ENCODE measurements at places on chromosomes 5 and 9.

DNA sequence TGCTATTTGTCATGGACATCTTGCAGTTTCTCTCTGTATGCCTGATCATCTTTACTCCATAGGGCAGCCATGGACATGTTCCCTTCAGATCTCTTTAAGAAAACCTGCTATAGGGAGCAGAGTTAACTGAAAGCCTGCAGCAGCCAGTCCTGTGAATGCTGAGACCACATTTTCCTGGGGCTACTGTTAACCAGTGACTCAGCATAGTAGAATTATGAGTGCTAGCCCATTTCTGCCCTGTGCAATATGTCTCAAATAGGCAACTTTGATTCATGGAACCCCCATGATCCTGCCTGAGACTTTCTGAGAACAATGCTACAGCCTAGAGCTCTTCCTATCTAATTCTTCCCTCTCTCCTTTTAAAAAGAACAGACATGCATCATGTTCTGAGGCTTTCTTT is 624.2 kb downstream of the CHSY3 start:
- H3K27me3 ChIP-seq, result no peaks in the 10 kb centered on the region
- no peak overlapping the region for H3K4me3 ChIP-seq
- no peak overlapping the region for H3K27ac ChIP-seq
- 0 out of 2 replicates have a peak, but pooled peaks cover 3% of the 10 kb centered on the region for H3K4me1 ChIP-seq
- no peak for DNase-seq

DNA sequence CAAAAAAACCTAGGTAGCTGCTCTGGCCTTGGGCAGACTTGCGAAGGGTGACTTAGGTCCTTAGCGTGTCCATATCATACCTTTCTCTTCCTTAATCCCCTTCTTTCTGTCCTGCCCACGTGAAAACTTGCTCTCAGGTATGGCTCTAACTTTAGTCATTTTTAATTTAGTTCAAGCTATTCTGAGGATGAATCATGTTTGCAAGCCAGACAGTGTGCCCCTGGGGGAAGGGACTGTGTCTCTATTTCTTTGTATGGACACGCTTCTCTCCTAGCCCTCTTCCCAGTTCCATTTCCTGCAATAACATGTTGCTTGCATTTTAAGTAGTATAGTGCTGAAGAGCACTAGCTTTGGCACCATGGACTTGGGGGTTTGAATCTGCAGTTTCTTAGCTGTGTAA is 120.6 kb downstream of the PTTG1 start:
- no peaks in the 10 kb centered on the region for H3K27me3 ChIP-seq
- no peak overlapping the region for H3K27ac ChIP-seq

GRCh38 chr5:53373451-53374158 is 106.8 kb upstream of the FST start:
- H3K27me3 ChIP-seq, result no peaks in the 10 kb centered on the region
- no peaks in the 10 kb centered on the region for H3K36me3 ChIP-seq
- H3K27ac ChIP-seq, result no peak overlapping the region
- no peak for DNase-seq

- no peaks in the 10 kb centered on the region for H3K27me3 ChIP-seq
- H3K4me1 ChIP-seq, result no peaks in the 10 kb centered on the region
- no peak overlapping the region for H3K27ac ChIP-seq
- DNase-seq, result no peak
- no peaks in the 10 kb centered on the region for H3K36me3 ChIP-seq
Observed at GRCh38 chr5:34811706-34812105, 27.3 kb upstream of the TTC23L start.
